IMR-90 (cell line): ENCODE measurements at places on chromosomes 7 and 10. TPM values are rescaled to one million over a fixed set of nuclear protein-coding genes. Genes with fewer than 3 reads are reported as not detected.

FOXI2 gene
- not detected in 2 replicates for total RNA-seq

DNA sequence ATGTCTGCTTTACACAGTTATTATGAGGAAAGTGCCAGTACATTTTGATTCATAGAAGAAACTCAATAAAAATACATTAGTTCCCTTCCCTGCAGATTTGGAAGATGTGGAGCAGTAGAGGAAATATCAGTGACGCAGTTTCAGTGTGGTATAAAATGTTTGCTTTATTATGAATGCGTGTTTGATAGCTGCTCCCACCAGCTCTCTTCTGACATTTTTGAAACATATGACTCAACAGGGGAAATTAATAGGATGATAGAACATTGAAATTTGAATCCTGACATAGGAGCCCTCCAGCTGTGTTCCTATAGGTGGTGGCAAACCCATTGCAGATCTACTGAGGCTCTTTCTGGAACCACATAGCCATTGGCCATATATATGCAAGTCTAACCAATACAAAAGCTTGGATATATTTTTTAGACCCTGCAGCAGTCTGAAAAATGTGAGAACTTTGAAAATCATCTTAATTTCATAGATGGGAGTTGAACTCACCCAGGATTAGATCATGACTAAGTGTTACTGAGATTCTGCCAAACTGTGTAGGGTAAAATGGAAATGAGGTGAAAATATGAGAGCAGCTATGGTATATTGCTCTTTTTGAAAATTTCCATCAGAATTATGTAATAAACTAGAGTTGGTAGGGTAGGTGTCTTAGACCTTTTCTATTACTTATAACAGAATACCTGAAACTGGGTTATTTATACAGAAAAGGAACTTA is 47.8 kb downstream of the BZW2 start:
- DNase-seq = peak; percentile 20

DNA sequence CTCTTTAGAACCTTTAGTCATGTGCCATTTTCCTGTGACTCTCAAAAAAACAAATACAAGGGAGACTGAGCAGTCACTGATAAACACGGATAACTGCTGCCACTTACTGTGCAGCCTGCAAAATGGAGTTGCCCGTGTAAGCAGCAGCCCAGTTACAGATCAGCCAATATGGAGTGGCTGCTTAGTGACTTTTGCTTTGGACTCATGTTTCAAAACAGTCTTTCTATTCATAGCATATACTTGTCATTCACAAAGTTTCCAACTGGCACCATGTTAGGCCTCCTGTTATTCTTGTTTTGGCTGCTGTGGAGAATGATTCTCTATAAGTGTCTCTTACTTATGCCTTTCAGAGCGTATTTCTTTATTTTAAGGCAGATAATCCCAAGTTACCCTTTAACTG is 3.0 kb downstream of the FAM204A start:
- DNase-seq = no peak

DNA sequence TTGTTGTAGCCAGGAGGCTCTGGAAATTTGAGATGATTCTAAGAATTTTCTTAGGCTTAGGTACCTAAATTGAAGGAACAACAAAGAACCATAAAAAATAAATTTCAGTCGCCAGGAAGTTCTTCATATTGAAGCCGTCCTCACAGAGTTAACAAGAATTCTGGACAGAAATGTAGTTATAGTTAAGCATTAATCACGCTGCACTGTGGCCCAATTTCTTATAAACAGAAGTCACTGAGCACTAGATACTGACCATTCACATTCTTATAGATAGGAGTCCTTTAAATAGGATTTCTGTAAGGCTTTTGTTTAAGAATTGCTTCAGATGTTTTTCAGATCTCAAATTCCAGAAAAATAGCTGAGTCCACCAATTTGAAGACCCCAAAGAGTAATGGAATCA is 256.2 kb upstream of the PITRM1 start:
- no peak for DNase-seq

- DNase-seq = no peak
These were observed 171.1 kb downstream of the FAM107B start for GRCh38 chr10:14603534-14604102.

- DNase-seq = no peak
These were observed 396.3 kb upstream of the FZD8 start for GRCh38 chr10:36038316-36038955.

DNA sequence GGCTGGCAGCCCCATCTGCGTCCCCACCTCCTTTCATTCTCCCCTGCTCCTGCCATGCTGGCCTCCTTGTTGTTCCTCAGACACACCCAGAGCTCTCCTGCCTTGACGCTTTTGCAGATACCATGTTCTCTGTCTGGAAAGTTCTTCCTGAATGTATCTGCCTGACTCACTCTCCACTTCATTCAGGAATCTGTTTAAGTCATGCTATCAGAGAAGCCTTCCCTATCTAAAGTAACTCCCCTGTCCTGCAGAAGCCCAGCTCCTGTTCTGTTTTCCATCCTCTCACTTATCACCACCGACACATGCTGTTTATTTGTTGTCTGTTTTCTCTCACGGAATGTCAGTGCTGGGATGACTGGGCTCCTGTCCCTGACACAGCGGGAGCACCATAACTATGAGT is 82.0 kb downstream of the AFAP1L2 start:
- peak; percentile 10 for DNase-seq
